Esophagus squamous epithelium (tissue), 5 donors: ENCODE measurements at places on chromosomes 7 and 10.

DNA sequence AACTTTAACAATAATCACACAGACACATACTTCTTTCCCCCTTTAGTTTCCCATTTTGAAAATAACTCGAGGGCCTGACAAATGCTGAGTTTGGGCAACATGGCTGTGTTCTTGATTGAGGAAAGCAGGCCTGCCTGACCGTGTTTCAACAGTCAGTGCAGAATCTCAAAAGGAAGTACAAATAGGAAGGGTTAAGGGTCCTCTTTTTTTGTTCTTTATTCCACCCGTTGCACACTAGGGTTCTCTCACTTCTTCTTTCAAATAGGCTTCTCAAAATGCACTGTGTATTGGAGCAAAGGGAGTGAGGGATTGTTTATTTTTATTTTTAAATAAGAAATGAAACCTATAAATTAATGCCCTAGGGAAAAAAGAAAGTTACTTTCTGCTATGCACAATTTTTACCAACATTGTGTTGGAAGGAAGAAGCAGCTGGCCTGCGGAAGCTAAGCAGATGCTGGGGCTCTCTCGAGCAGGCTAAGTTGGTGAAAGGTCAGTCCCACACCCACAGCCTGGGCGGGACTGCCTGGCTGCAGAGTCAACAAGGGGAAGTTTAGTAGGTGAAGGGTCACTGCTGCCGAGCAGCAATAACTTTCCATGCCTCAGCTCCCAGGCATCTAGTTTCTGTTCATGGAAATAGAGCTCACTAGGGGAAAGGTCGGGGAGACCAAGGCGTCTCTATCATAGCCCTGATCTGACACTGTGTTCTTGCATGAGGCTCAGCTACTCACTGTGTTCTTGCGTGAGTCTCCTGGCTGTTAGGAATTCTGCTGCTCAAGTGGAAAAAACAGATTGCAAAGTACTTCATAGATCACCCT, 12.2 kb upstream of the PDK4 start:
- DNase-seq: peak; percentile 34

DNA sequence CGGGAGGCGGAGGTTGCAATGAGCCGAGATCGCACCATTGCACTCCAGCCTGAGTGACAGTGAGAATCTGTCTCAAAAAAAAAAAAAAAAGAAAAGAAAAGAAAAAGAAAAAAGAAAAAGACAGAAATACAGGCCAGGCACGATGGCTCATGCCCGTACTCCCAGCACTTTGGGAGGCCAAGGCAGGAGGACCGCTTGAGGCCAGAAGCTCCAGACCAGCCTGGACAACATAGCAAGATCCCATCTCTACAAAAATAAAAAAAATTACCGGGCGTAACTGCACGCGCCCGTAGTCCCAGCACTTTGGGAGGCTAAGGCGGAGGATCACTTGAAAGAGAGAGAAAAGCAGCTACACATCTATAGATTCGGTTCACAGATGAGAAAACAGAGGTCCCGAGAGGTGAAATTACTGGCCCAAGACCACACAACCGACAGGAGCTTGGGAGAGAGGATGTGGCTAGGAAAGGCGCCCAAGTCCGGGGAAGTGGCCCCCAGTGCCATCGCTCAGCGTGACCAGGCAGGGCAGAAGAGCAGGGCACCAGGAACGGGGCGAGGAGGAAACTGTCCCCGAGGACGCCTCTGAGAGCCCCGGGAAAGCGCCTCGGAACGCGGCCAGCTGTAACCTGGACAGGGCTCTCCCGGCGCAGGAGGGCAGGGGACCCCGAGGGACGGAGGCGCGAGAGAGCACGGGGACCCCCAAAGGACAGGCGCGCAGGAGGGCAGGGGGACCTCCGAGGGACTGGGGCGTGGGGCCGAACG, 612 bp downstream of the SNX8 start:
- DNase-seq: no peak

DNA sequence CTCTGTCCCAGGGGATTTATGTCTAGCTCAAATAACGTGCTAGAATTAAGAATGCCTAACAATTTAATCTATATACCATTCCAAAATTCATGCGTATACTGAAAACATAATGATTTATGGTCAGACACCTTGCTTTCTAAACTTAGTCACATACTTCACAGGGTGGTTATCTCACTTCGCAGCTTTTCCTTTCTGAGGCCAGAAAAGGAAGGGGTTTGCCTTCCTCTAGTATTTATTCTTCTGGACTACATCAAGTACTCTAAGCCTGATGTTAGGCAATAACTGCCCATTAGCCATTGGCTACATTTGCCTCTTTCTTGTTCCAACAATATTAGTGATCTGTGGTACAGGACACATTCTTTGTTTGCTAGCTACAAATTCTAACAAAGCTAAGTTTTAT, 72.6 kb upstream of the FHIP2A start:
- DNase-seq: no peak

DNA sequence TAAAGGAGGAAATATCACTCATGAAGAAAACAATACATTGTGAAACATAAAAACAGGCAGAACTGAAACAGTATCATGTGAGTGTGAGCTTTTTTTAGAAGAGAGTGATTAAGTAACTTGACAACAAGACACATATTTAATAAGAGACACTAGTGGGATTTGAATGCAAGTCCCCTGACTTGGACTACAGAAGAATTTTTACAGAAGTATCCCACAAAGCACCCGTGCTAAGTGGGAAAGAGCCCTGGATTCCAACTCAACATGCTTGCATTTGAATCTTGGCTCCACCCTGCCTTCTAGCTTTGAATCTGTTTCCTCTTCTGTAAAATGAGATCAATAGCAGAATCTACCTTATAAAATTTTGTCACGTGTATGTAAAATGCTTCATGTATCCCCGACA, 166.2 kb downstream of the ZNF365 start:
- no peak for DNase-seq

- no peak for DNase-seq
Measured at GRCh38 chr10:91708174-91708861, 75.4 kb upstream of the PPP1R3C start.

DNA sequence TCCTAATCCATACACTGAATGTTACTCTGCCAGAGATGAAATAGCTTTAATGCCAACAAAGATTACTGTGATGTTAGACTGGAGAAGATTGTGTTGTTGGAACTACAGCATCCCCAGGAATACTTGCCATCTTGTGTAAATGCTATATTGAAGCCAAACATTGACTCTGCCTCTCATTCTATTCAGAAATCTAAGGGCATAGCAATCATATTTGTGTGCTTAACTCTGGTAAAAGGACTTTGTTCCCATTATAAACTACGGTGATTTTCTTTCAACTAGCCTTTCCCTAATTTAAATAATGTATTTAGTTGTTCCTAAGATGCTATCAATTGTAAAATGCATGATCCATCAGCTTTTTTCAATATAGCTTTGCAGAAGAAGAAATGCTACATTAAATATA, 498.4 kb upstream of the LRRN3 start:
- DNase-seq: no peak

DNA sequence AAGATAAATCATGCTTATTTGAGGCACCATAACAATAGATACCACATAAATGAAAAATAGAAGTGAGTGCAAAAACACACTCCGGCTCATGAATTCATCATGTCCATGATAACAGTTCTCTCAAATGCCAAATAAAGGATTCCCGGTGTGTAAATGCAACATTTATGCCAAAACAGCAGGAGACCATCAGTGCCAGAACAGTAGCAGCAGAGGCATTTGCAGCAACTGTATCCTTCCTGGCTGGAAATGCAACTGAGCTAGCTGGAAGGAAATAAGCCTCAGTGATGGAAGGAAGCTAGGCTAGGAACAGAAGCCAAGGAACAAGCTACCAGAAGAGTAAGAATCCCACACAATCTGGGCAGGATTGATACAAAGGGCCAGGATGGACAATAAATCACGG, 79.9 kb upstream of the THSD7A start:
- DNase-seq: no peak

- no peak for DNase-seq
Measured at GRCh38 chr7:100914879-100915447, 19.3 kb upstream of the ACHE start.
